ENCODE measurements at places on chromosomes 11 and 22. TPM values are rescaled to one million over a fixed set of nuclear protein-coding genes. Genes with fewer than 3 reads are reported as not detected.

SMTNL1 gene
- 0.88 TPM for total RNA-seq

TESMIN gene
- 2.1 TPM for total RNA-seq

RIBC2 gene
- total RNA-seq: 4.8 TPM

KRTAP5-8 gene
- total RNA-seq: not detected

CHRM1 gene
- 0.71 TPM for total RNA-seq

CFAP300 gene
- 5.6 TPM for total RNA-seq

OR4D11 gene
- not detected for total RNA-seq

GAS2 gene
- 60.0 TPM for total RNA-seq

TEX54 gene
- not detected for total RNA-seq

CTR9 gene
- 60.1 TPM for total RNA-seq

FAM83F gene
- total RNA-seq: 3.4 TPM

POU2AF2 gene
- not detected for total RNA-seq
